ENCODE measurements at places on chromosomes 16 and 17.

DNA sequence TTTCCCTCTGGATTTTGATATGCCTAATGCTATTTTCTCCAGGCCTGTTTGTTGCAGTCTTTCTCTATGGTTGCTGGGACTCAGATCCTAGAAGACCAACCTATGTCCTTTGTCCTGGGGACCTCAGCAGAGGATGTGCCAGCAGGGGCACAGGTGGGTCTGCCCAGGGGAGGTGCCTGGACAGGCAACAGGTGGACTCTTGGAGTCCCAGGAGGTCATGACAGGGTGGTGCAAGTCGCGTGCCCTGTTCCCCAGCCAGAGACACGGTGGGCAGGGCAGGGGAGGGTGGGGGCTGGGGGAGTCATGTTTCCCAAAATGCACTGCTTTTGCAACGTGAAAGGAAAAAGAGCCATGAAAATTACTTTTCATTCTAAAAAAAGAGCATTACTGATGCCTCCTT lies 26.3 kb upstream of the PLLP start:
- DNase-seq, result no peak

GRCh38 chr17:81032641-81033480 lies 2.1 kb upstream of the BAIAP2 start:
- no peak for DNase-seq

DNA sequence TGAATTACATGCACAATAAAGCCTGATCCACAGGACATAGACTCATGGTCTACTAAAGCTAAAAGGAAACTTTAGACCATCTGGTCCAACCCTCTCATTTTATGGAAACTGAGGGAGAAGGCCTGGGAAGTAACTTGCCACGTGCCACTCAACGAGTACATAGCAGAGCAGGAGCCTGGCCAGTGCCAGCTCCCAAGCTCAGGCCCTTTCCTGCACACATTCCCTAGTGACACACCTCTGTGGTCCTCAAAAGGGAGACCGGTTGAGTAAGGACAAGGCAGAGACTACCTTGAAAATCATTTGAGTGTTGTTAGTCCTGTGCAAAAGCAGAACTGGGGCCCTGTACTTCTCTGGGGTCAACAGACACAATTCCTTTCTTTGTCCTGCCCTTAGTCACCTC lies 2.8 kb downstream of the CCL4L2 start:
- DNase-seq, result no peak

GRCh38 chr16:31404353-31405064 lies 11.4 kb downstream of the ITGAD start:
- no peak for DNase-seq

- no peak for DNase-seq
Measured at GRCh38 chr16:76487411-76488064, 210.3 kb downstream of the CNTNAP4 start.

DNA sequence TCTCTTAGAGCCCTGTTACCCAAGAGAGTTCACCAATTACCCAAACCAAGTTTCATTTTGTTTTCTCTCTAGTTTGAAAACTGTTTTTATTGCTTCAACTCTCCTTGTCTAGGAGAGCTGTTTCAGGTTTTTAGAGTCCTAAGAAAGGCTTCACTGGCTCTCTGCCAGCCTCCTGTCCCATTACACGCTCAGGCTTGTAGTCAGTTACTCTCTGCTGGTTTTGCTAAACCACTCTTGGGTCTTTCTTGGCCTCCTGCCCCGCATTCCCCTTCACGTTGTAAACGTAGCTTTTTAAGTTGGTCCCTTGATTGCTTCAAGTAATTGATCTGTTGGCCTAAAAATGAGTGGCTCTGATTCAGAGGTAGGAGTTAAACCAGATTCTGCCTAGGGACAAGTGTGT lies 529.1 kb downstream of the MAF start:
- no peak for DNase-seq

- no peak for DNase-seq
Measured at GRCh38 chr17:76048711-76049110, 21.6 kb upstream of the EVPL start.

GRCh38 chr17:48552466-48553189 lies 7.7 kb upstream of the HOXB2 start:
- no peak for DNase-seq

DNA sequence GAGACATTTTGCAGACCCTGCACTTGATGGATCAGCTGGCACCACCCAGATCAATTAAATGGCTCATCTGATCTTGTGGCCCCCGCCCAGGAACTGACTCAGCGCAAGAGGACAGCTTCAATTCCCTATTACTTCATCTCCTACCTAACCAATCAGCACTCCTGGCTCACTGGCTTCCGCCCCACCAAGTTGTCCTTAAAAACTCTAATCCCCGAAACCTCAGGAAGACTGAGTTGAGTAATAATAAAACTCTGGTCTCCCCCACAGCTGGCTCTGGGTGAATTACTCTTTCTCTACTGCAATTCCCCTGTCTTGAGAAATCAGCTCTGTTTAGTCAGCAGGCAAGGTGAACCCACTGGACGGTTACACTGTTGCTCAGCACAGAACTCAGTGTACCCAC lies 23.6 kb downstream of the SPPL2C start:
- DNase-seq, result no peak

- no peak for DNase-seq
Measured at GRCh38 chr16:1949507-1949906, 5.0 kb downstream of the RPL3L start.

DNA sequence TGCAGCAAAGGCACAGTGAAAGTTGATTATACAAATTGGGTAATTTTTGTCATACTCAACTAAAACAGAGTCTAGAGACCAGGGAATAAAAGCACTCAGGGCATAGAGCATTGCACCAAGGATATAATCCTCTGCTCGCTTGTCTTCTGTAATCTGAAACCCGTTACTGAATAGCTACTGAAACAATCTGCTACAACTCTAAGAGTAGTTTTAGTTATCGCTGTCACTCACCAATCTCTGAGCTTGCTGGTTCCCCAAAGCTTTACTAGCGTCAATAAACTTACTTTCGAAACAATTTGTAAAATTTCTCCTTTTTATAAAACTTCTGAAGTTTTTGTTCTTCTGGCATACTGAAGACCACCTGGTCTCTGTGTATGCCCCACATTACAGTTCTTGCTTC lies 22.9 kb upstream of the SLC35G3 start:
- no peak for DNase-seq

DNA sequence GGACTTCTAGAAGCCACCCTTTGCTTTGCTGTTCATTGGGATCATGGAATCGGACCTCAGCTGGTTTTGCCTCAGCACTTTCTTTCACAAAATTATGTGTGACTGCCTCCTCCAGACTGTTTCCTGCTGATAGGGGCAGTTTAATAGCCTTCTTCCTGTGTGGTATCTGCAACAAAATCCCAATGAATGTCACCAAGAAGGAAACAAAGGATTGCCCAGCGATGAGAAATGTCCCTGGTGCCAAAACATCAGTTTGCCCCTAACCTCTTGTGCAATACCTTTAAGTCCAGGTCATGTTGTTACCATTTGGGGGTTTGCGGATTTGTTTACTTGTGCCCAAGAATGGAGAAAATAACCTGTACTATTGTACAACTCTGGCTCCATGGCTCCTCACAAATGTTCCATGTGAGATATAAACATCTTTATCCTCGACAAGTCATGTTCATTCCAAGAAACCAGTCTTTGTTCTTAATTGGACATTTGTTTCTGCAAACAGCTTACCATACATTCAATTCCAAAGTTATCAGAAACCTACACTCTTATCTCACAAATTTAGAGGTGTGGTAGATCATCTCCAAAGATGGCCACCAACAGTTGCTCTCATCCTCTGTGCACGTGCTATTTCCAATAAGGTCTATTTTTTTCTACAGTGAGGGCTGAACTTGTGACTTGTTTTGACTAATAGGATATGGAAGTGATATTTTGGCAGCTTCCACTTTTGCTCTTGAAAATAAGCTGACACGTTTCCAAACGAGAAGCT lies 14.8 kb downstream of the TAC4 start:
- DNase-seq, result no peak

GRCh38 chr17:71846561-71847110 lies 274.2 kb upstream of the SOX9 start:
- DNase-seq, result no peak

GRCh38 chr17:33935822-33936221 lies 319.3 kb upstream of the CCL2 start:
- no peak for DNase-seq

DNA sequence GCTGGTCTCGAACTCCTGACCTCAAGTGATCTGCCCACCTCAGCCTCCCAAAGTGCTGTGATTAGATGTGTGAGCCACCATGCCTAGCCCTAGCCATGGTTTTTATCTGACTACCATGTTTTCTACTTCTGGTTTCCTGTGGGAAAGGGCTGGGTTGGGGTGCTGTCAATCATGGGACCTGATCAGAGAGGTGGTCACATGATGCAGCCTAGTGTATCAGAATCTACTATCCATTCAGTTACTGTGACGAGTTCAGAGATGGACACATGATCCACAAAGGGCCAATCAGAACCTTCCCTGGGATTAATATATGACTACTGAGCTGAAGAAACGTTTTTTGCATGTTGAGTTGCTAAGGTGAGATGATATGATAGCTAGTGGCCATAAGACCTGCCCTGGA lies 59.1 kb downstream of the ABCC6 start:
- DNase-seq, result no peak

DNA sequence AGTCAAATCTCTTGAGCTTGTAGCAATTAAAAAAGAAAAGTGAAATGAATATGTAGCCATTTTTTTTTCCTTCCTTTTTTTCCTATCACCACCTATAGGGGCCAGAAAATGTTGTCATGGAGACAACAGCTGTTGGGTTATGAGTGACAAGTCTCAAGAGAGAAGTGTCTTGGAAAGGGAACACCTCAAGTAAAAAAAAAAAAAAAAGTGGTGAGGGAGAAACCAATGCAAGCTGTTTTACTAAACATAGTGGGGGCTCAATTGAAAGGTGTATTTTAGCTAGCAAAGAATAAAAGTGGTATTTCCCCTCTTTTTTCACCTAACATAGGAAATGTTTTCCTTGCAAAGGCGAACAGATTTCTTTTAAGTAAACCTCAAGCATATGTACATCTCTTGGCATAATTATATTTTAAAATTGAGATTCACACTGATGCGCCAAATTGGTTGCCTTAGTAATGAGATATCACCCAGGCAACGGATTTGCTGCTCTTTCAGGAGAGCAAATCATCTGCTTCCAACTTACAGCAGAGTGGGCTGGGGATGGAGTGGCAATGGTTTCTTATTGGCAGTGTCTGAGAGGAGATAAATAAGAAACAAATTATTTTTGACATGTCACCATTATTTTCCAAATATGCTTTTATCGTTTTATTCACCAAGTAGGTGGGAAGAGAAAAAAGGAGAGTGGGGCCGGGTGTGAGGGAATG lies 183.6 kb downstream of the MYO1D start:
- DNase-seq, result no peak

- no peak for DNase-seq
Measured at GRCh38 chr17:58533616-58534188, 19.3 kb upstream of the MTMR4 start.

GRCh38 chr17:76446449-76447231 lies 6.3 kb downstream of the UBE2O start:
- no peak for DNase-seq

Measured in stimulated activated CD4-positive, alpha-beta T cell treated with anti-CD3 and anti-CD28 coated beads, Interleukin-1b, Interleukin-23, amount 100 ng/mL, for 1 hour (primary cell).